HEK293T (cell line): ENCODE measurements at places on chromosomes 4 and X.

- DNase-seq: no peak
These were observed 145.9 kb downstream of the IRS4 start for GRCh38 chrX:108590496-108590895.

DNA sequence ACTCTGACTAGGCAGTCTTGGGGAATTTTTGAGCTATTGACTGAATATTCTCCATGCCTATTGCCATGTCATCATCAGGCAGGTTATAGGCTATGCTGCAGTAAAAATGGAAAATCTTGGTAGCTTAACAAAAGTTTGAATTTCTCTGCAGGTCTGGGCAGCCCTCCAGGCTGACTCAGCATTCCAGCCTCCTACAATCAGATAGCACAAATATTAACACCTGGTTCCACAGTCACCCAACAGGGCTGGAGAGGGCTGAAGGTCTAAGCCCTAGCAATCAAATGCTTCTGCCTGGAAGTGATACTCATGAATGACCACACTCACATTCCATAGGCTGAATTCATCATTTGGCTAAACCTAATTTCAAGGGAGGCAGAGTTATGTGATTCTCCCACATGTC is 9.6 kb upstream of the PPP3CA start:
- no peak for DNase-seq

- DNase-seq: no peak
These were observed 23.4 kb downstream of the BCOR start for GRCh38 chrX:40074080-40074958.

DNA sequence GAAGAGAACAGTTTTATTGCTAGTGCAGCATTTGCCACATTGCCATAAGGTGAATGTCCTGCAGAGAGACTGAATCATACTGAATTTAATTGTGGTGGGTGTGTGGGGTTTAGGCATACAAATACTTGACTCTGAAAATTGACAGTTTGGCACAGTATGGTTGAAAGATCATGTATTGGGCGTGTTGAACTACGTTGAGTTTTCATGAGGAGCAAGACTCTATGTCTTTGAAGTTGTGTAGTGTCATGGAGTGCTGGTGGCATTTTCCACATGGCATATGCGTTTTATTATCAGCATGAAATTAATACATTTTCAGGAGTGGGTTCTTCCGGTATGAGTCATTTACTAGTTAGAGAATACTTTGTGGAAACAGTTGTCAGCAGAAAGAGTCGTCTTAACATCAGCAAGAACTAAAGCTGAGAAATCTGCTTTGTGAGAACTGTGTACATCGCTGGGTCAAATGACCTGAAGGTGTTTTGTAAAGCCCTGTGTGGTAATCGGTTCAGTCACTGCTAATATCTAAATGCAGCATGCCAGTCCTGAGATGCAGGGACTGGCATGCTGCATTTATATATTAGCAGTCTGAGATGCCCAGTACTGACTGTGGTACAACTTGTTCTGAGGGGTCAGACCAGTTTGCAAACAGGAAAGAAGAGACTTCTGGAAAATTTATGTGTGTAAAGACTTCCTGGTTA is 50.3 kb downstream of the ARHGAP10 start:
- DNase-seq: no peak

GRCh38 chr4:143351149-143351691 is 14.5 kb downstream of the GAB1 start:
- no peak for DNase-seq

DNA sequence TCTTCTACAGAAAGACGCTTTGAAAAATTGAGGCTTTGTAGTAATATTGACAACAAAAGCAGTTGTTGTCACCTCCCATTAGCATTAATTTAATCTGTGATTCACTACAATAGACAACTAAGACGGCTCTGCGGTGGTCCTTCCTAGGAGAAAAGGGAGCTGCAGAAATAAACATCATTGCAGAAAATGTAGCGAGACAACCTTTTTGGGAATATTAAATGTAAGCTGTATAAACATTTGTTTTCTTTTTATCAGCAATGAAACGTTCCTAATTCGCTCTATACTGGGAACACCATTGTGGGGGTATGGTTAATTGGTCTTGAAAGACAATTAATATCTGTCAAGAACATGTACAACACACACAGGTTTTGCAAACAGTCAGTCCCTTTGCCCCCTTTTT is 583.3 kb upstream of the TENM3 start:
- no peak for DNase-seq

- no peak for DNase-seq
These were observed 25.2 kb upstream of the TBC1D14 start for GRCh38 chr4:6884341-6884870.

DNA sequence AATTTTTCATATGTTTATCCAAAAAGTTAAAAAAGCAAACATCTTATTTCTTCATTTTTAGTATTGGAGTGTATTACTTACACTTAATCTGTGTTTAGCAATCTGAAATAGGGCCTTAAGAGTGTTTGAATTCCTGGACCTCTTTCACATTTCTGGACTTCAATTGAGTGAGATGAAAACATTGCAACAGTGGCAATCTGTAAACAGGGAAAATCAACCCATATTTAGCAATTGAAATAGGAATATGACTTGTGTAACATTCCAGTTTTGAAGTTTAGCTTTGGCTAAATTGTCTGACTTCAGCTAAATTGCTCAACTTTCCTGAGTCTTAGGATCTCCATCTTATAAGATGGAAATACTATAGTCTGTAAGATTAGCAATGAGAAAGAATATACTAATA is 34.6 kb upstream of the FHL1 start:
- DNase-seq: no peak

DNA sequence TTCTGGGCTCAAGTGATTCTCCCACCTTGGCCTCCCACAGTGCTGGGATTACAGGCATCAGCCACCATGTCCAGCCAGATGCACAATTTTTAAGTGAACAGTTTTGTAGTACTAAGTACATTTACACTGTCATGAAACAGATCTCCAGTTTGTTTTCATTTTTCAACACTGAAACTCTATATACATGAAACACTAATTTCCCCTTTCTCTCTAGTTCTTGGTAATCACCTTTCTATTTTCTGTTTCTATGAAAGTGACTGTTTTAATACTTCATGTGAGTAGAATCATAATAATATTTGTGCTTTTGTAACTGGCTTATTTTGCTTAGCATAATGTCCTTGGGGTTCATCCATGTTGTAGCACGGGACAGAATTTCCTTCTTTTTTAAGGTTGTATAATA is 237.4 kb downstream of the CAMK2D start:
- DNase-seq: no peak

DNA sequence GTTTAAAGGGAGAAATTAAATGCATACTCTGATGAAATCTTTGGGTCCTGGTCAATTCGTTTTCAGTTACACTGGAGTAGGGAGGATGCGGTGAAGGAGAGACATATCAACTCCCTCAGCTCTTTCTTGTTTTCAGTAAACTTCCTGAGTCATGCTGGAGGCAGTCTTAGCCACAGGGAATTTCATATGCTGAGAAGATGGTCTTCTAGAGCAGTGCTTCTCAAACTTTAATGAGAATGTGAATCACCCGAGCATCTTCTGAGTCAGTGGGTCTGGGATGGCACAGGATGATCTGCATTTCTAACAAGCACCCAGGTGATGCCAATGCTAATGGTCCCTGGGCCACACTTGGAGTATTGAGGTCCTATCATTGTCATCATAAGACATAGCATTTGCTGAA is 214.5 kb downstream of the KIT start:
- no peak for DNase-seq

- no peak for DNase-seq
These were observed 4.1 kb downstream of the ZNF280C start for GRCh38 chrX:130264573-130264972.

DNA sequence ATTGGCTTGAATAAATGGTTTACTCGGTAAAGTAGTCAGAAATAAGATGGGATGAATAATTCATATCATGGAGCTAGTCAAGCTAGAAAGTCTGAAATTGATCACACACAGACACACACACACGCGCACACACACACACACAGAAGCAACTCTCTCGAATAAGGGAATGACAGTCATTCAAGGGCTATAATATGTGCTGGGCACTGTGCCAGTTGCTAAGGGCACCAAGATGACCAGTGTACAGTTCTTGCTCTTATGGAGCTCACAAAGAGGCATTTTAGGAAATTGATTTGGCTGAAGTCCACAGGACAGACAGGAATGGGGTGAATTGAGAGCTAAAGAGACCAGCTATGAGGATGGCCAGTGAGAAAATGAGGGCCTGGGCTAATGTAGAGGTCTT is 34.2 kb upstream of the SH3D19 start:
- no peak for DNase-seq

GRCh38 chrX:39725928-39726619 is 371.7 kb downstream of the BCOR start:
- DNase-seq: no peak

- DNase-seq: no peak
These were observed 23.2 kb downstream of the TNIP3 start for GRCh38 chr4:121140716-121141460.

GRCh38 chrX:108735679-108736508 is 469 bp downstream of the IRS4 start:
- no peak for DNase-seq

DNA sequence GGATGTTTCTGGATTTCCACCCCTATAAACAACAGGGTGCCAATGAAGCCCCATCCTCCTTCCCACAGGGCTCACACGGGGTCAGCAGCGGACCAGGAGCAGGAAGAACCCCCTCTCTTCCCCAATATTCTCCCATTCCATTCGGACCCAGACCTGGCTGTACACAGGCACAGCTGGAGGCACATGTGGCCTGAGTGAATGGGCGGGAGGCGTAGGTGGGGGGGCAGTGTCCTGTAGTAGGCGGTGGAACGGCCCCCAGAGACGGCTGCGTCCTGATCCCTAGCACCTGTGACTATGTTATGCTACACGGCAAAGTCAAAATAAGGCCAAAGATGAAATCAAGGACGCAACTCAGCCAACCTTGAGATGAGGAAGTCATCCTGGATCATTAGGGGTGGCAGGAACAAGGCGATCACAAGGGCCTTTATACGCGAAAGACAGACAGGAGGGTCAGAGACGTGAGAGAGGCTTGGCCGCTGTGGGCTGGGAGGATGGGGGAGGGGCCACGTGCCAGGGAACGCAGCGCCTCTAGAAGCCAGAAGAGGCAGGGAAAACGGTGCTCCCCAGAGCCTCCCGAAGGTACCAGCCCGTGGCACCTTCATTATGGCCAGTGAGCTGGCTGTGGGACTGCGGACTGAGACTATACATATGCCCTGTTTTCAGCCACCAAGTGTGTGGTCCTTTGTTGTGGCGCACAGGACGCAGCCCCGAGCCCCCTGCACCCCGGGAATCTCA is 75.6 kb downstream of the WFS1 start:
- DNase-seq: no peak

- no peak for DNase-seq
These were observed 22.8 kb upstream of the ADAMTS3 start for GRCh38 chr4:72591547-72592454.

- DNase-seq: no peak
These were observed 16.8 kb downstream of the MUC7 start for GRCh38 chr4:70488748-70489147.

- DNase-seq: no peak
These were observed 68.4 kb downstream of the USP38 start for GRCh38 chr4:143253166-143253565.

- DNase-seq: no peak
These were observed 25.4 kb upstream of the LIMCH1 start for GRCh38 chr4:41512596-41512995.

- no peak for DNase-seq
These were observed 819.1 kb downstream of the TRIML1 start for GRCh38 chr4:188958346-188958745.

GRCh38 chr4:38943343-38943742 is 75.7 kb downstream of the FAM114A1 start:
- no peak for DNase-seq

DNA sequence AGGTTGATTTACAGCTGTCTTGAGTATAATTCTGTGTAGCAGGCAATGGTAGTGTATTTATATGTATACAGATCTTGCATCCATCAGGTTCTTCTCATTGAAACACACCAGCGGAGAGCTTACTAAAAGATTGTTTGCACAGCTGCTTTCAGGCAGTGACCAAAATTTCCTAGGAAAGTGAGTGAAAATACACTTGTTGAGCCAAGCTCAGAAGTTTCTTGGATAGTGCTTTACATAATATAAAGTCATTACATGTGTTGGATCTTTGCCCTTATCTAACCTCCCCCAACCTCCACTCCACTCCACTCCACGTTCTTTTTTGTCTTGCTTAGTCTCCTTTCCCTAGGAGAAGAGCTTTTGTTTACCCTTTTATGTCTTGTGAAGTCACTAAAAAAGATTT is 34.1 kb downstream of the CNKSR2 start:
- no peak for DNase-seq

- no peak for DNase-seq
These were observed 5.6 kb downstream of the CETN2 start for GRCh38 chrX:152824841-152825374.

DNA sequence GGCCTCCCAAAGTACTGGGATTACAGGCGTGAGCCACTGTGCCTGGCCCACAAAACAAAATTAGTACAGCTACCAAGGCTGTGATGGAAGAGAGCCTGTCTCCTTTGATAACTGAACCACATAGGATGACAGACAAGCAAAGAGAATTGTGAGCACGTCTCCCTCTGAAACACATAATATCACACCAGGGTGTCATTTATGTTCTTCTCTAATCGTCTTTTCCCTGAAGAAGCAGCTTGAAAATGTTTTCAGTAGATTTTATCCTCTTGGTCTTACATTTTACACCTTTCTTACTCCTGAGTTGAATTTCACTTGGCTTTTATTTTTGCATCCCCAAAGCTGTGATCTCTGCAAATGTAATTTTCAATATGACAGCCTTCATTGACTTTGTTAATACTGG is 67.8 kb downstream of the TENM3 start:
- no peak for DNase-seq

DNA sequence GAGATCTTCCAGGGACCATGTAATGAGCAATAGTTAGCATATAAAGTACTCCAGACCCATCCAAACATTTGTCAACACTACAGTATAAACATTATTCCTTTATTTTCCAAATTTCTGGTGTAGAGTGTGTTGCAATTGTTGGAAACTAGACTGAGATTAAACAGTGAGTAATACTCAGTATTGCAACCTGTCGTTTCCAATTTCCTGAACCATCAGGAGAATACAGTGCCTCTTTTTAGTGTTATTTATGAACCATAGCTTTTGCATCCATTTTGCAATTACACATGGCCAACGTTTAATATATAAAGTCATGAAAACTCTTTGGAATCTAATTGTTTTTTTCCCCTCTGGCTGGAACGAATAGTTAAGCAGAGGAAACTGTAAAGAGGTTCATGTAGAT is 58.3 kb upstream of the DHRSX start:
- DNase-seq: no peak

DNA sequence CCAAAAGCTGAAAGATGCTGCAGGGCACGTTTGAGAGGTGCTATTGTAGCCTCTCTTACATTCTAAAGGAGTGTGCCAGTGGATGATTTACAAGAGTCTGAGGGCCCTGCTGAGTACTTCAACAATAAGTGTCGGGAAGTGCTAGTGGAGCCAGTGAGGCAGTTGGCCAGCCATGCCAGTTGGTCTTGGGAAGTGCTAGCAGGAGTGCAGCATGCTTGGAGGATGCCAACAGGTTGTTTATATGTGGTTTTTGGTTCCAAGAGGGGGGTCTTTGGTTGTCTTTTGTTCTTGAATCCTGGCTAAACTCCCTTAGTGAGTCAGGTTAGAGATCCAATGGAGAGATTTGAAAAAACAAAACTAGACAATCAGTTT is 335.3 kb downstream of the PABPC4L start:
- DNase-seq: no peak

- DNase-seq: no peak
These were observed 36.3 kb upstream of the REST start for GRCh38 chr4:56871371-56871866.
